Keratinocyte (primary cell): ENCODE measurements at places on chromosomes 5 and 9.

DNA sequence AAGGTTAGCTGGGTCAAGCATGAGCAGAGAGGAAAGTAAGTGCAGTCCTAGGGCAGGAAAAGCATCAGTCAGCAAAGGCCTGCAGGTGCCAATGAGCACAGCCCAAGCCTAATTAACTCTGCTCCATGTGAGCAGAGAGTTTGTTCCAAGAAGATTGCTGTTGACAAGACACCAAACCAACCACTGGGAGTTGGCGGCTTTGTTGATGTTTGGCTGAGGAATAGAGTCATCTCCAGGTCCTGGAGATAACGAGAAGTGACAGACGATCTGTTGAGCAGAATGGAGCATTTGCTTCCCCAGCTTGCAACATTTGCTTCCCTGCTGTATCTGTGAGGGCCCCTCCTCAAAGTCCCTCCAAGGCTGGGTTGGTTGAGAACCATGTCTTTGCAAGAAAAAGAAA, 68.2 kb downstream of the FAM114A2 start:
- no peak for DNase-seq

DNA sequence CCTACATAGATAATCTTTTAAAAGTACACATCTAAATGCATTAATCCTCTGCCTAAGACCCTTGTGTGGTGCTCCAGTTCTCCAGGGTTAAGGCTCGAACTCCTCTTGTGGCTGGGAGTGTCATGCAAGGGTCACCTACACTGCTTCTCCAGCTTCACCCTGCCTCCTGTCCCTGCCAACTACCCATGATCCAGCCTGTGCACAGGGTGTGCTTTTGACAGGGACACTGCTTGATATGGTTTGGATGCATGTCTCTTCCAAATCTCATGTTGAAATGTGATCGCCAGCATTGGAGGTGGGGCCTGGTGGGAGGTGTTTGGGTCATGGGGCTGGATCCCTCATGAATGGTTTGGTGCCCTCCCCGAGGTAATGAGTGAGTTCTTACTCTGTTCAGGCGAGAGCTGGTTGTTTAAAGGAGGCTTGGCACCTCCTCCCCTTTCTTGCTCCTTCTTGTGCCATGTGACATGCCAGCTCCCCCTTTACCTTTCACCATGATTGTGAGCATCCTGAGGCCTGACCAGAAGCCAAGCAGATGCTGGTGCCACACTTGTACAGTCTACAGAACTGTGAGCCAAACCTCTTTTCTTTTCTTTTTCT, 48.5 kb downstream of the SLC22A5 start:
- DNase-seq: no peak

GRCh38 chr5:62354028-62354874, 48.2 kb downstream of the KIF2A start:
- no peak for DNase-seq

DNA sequence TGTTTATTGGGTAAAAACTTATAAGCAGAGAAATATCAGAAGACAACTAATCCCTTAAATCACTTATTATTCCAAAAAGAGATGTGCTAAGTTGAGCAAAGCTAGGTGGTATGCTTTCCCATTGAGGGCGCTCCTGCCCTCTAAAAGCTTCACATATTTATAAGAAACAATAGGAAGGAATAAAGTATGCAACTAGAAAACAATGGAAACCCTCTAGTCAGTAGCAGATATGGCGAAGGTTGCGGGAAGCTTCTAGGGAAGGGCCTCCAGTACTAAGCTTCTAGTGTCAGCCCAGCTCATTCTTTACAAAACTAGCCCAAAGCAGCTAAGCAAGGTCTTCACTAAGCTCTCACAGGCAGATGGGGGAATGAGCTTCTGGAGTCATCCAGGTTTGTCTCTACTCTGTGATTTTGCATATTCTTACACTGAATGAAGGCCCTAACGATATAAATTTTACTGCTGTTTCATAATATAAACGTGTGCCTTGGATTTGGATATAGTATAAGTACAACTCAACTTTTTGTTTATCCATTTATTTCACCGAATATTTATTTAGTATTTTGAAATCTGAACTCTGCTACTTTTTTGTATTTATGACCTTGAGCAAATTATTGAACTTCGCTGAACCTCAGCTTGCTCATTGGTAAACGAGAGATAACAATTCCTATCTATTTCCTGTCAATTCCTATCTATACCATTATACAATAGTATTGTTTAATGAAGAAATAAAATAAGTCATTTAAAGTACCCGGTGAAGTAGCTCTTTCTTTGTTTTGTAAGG, 571.4 kb downstream of the ELAVL2 start:
- DNase-seq: no peak

- DNase-seq: no peak
Measured at GRCh38 chr5:28473531-28474107, 1435.2 kb upstream of the CDH9 start.

GRCh38 chr9:131848570-131849160, 108.8 kb upstream of the RAPGEF1 start:
- no peak for DNase-seq

- DNase-seq: no peak
Measured at GRCh38 chr5:91183743-91184142, 199.4 kb downstream of the ARRDC3 start.

DNA sequence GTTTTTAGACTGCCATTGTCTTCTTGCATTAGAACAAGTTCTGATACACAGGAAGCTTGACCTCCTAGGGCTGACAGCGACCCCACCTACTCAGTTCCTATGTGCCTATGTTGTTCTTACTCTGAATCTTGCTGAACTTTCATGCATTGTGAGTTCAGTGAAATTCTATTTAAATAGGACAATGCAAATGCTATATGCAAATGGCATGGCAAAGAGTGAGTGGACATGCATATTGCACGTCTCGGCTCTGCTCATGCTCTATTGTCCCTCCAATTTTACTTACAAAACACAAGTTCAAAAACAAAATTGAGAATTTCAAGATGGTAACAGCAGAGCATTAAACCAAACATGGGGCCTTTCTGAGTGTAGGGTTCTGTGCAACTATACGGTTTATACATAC, 5.3 kb upstream of the DCP2 start:
- DNase-seq: no peak

GRCh38 chr5:43215073-43215631, 23.1 kb downstream of the NIM1K start:
- no peak for DNase-seq

- DNase-seq: no peak
Measured at GRCh38 chr9:127965953-127966352, 14.8 kb downstream of the EEIG1 start.

- no peak for DNase-seq
Measured at GRCh38 chr5:57693488-57694305, 211.1 kb upstream of the ACTBL2 start.

DNA sequence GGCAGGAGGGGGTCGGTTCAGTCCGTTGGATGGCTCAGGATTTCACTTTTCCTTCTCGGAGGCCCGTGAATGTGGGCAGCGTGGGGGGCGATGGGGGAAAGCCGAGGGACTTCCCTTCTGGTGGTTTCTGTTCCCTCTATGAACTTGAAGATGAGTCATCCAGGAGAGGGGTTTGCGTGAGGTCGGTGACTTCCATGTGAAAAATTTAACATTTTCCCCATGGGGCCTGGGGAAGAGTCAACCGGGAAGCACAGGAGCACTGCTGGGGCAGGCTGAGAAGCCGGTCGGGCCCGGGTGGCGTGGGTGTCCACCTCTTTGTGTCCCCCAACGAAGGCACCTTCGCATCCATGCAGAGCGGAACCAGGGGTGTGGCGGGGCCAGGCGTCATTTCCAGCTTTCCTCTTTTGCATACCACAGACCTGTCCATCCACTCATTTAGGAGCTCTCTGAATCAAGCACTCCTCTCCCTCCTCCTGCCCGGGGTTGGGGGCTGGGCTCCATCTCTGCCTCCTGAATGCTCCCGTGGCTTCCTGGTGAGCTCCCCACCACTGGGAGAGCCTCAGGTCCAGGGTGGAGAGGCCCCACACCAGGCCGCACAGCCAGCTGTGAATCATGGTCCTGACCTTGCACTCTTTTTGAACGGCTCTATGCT, 68.4 kb downstream of the ANKRD33B start:
- DNase-seq: no peak

DNA sequence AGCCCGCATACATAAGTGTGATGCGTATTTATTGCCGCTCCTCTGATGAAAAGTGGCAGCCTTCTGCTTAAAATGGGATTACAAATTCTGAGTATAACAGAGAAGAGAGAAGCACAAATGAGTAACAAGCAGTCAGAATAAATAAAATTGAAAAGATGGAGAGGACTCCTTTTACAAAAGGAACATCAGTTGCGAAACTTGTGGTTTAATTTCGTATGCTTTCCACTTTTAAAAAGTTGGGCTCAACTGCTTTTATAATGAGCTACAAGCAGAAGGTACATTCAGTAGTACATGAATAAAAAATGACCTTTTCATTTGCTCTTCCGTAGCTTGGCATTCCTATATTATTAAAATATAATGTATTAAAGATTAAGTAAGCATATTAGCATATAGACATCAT, 320.0 kb downstream of the FBXL17 start:
- no peak for DNase-seq

GRCh38 chr9:137580209-137580953, 1.7 kb upstream of the DPH7 start:
- DNase-seq: no peak

DNA sequence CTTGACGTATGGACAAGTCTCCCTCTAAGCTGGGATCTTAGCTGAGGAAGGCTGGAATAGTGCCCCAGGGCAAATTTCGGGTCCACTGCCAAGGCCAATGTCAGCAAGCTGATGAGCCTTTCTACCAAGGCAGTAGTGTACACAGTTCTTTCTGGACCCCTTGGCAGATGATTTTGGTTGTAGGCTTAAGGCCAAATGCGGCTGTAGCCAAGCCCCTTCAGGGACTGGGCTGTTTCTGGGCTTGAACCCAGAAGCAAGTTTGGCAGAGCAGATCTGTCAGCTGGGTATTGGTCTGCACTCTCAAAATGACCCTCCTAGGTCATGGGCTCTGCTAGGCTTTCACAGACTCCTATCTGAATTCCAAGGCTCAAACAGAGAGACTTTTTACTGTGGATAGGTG, 121.6 kb downstream of the ADAMTSL1 start:
- DNase-seq: no peak

DNA sequence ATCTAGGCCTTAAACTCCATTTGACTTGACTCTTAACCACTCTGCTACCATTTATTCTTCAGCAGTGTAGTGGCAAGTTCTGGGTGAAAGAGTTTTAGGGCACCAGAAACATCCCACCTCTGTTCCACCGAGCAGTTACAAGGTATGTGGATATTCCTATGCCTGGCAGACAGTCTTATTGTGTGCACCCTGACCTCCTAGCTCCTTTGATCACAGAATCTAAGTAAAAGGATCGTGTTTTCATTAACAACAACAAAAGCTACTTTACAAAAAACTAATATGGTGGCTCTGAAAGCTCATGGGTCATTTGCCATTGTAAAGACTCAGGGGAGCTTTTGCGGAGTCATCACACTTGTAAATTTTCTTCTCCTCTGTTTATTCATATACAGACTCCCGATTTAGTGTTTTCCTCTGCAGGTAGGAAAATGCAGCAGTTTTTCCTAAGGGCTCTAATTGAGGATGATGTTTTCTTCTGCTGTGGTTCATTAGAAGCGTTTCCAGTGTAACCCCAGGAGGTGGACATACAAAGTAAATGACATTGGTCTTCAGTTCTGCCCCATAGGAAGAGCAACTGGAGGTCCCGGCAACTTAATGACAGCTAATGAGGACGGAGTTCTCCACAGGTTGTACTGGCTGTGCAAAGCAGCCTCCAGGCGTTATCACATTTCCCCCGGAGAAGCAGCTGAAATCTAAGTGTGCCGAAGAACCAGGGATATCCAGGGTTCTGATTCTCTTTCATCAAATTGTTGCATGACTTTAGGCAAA, 78.2 kb downstream of the ATP10B start:
- no peak for DNase-seq

DNA sequence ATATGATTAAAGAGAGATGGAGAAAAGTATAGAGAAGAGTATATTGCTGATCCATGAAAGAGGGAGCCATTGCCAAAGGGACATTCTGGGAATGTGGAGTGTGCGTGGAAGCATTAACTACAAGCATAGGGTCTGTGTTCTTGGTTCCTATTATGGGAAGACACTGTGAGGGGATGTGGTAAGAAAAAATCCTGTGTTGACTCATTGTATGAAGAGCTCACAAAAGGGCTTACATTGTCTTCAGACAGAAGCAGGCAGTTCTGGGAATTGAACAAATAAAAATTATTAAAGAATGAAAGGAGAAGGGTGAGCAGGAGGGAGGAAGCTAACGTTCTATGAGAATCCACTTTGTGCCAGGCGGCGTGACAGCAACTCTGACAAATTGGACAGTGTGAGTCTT, 250.4 kb upstream of the CHD1 start:
- DNase-seq: no peak

GRCh38 chr9:116504893-116505480, 182.1 kb upstream of the TRIM32 start:
- no peak for DNase-seq

DNA sequence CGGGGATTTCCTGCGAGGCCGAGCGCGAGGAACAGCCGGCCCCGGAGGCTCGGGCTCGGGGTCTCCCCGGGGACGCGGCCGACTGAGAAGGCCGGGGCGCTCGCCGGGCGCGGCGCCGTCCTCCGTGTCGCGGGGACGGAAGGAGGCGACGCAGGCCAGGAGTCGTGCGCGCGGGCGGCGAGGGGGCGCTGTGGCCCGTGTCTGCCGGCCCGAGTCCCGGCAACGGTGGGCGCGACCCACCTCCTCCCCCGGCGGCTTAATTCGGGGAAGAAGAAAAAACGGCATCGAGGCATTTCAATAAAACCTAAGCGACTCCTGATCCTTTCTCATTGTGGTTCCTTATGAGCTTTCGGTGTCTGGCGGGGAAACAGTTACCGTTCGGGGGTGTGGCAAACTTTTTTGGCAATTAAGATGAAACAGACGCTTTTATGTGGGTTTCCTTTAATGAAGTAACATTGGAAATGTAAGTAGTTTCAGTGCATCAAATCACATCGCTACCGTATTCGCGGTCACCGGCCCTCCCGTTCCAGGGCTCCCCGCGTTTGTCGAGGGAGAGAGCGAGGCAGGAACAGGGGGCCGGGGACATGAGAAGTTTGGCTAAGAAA, 3.7 kb upstream of the IRX2 start:
- no peak for DNase-seq

DNA sequence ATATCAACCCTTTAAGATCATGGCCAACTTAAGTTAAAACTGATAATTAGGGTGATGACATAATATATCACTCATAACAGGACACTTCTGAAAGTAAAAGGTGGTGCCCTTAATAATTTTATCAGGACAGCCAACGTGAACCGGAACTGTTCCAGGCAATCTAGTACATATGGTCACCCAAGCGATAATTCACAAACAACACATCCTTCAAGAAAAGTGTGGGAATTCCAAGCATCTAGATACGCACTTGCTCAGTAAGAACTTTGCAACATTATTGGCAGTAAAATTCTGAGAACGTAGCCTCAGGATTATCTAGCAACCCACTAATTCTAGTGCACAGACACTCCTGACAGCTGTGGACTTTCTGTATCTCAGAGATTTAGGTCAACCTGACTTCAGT, 85.7 kb downstream of the ALDH7A1 start:
- no peak for DNase-seq
